ENCODE measurements at places on chromosomes 5 and 9.

DNA sequence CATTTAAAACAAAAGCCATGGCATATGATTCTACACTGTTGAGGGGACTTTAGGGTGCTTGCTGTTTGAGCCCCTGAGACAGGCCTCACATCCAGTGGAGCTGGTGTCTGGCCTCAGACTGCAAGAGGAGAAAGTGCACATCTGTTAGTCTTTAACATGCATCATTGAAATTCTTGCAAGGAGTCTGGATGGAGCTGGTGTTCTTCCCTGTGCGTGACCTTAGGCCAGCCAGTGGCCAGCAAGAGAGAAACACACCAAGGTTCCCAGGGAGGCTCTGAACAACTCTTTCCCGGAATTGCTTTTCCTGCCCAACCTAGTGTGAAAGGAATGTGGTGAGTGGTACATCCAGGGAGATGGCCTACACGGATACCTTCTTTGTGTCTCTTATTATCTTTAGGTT, 282.8 kb upstream of the TNC start:
- DNase-seq: peak; percentile 25

GRCh38 chr9:76316069-76316468, 78.2 kb downstream of the RFK start:
- no peak for DNase-seq

DNA sequence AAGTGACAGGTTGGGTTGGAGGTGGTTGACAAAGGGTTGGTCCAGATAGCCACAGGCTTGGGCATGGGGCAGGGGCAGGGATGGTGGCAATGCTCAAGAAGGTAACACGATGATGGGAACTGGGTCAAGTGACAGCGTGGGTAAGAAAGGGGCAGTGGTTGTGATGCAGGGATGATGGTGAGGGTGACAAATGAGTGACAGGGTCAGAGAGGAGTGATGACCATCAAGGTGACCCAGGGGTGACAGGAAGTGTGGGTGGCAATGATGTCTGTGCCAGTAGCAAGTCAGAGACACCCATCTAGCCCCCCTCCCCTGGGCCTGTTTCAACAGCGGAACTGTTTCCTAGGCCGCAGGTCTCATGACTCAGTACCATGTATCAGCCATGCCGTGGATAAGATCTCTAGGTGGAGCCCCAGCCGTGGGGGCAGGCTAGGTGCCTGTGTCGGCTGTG, 20.5 kb downstream of the AQP3 start:
- DNase-seq: no peak

DNA sequence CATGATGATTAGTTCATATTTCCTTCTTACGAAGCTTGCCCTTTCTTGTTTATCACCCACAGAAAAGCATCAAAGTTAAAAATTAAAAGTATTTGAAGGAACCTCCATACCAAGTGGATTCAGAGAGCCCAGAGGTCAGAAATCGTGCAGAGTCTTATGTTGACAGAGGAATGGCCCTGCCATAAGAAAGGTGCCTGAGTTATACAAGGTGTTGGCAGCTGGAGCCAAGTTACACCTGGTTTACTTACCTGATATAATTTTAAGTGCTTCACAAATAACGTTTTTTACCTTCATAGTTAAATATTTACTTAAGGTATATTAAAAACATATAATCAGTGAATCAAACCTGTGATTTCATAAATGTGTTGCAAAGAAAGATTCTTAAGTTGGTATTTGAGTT, 42.3 kb upstream of the DHFR start:
- no peak for DNase-seq

DNA sequence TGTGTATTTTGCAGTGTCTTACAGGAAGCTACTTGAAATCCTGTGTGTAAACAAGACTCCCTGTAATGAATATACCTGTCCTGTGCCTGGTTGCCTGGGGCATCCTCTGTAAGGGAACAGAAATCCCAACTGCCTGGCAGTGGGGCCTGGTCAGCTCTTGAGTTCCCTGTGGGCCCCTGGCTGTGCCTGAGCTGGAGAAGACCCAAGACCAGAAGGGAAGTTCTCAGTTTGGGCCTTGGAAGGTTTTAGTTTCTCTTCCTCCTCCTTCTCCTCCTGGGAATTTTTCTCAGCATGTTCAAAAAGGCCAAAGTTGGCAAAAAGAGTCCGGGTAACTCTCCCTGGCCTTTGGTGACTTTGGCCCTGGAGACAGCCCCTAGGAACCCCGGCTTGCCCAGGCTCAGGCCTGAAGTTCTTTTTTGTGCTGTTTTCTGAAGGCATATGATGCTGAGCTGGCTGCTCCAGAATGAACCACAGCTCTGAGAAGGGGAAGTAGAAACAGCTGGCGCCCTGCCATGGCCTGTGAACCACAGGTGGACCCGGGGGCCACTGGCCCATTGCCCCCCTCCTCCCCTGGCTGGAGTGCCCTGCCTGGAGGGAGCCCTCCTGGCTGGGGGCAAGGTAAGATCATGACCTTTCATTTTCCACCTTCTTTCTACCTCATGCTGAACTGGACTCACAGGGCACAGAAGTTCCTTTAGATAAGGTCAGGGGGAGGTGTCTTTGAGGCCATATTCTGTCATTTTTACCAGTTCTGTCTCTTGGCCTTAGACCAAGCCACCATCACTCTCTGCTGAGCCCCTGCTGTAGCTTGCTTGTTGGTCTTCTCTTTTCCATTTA, 5.8 kb downstream of the TMEM268 start:
- no peak for DNase-seq

DNA sequence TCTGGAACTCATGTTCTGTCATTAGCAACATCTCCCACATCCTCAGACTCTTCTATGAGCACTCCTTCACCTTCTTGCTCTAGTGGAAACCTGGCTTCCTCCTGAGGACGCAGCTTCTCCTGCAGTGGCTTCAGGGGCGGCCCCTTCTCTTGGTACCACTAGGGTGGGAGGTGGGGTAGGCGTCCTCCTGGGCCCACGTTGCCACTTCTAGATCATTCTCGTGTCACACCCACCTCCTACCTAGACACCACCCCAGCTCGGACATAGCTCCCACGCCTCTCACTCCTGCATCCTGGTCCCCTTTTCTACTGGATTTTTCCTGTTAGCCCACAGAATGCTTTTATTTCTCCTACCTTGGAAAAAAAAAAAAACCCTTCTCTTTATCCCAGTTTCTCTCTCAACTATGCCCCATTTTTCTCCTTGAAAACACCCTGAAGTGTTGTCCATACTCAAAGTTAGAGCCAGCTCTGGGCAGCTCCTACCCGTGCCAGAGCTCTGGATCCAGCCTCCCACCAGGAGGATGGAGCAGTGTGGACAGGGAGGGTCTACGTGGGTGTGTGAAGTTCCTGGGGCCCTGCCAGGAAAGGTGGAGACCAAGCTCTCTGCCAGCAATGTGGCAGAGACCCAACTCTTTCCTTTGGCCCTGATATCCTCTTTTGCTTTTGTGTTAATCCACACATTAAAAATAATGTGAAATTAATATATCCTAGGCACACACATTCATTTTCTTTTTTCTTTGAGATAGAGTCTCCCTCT, 179.2 kb downstream of the HSPA4 start:
- DNase-seq: no peak

- no peak for DNase-seq
These were observed 9.3 kb upstream of the TRPC7 start for GRCh38 chr5:136374638-136375037.

DNA sequence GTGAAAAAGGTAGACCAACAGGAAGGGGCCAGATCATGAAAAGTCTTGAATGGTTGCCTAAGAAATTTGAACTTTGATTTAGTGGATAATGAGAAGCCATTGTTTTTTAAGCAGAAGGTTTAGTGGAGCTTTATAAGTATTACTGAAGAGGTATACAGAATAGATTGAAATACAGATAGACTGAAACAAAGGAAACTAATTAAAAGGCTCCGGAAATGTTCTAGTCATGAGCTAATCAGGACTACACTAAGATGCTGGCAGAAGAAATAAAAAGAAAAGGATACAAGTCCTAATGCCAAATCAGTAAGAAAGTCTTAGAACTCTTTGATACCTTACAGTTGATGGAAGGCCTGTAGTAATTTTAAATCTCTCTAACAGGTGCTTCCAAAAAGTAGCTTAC, 45.7 kb upstream of the RFX3 start:
- DNase-seq: no peak

Data from right kidney (tissue), 9 donors.